WTC11 (cell line): ENCODE measurements at places on chromosomes 16 and 17. TPM values are rescaled to one million over a fixed set of nuclear protein-coding genes. Genes with fewer than 3 reads are reported as not detected.
A peak's percentile ranks its signal among the peaks of the same experiment; 100 is the strongest.

The GNGT2 gene
- 0.34 to 0.70 TPM (median 0.50 TPM) in 3 replicates for total RNA-seq

DNA sequence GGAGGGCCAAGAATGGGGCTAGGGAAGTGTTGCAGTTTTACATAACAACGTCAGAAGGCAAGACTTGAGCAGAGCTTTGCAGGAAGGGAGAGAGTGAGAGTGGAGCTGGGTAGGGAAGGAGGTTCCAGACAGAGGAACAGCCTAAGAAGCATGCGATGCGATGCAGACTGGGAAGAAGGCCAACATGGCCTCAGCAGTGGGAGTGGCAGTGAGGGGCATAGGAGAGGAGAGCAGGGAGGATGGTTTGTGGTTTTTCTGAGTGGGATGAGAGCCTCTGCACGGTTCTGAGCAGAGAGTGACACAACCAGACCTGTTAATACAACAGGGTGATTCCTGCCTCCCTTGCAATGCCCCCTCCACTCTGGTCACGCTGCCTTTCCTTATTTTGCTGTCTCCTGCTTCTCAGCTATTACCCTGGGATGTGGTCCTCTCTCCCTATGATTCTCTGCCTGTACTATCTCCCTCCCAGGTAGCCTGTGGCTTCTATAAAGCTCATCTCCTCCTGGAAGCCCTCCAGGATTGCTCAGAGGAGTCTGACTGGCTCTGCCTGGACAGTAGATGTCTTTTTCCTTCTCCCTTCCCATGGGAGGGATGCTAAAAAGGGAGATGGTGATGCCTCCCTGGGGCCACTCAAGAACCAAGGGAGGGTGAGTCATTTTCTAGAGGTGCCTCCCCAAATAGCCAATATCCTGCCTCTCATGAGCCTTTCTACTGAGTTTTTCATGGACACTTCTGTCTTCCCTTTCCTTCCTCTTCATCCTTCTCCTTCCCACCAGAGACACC, 38.7 kb upstream of the NGFR start:
- H3K4me1 ChIP-seq, result peaks cover 31% of the 10 kb centered on the region
- no peak overlapping the region for H3K4me3 ChIP-seq
- H3K27ac ChIP-seq, result peak overlapping the region; percentile 6; the same call in 1 of the 2 replicates

DNA sequence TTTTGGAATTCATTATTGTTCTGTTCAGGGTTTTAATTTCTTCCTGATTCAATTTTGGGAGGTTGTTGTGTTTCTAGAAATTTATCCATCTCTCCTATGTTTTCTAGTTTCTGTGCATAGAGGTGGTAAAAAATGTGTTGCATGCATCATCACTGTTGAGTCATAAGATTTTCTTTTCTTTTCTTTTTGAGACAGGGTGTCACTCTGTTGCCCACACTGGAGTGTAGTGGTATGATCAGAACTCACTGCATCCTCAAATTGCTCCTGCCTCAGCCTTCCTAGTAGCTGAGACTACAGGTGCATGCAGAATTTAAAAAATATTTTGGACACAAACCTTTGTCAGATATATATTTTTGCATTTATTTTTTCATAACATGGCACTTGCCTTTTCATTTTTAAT, 184.8 kb downstream of the BCAS3 start:
- no peak for DNase-seq
- no peaks in the 10 kb centered on the region for H3K4me1 ChIP-seq
- H3K27me3 ChIP-seq, result no peaks in the 10 kb centered on the region
- no peaks in the 10 kb centered on the region for H3K36me3 ChIP-seq

- peaks cover 5% of the 10 kb centered on the region; the same call in 1 of the 2 replicates for H3K36me3 ChIP-seq
- no peaks in the 10 kb centered on the region for H3K27me3 ChIP-seq
- no peak overlapping the region for H3K4me3 ChIP-seq
Observed at GRCh38 chr17:61247439-61247838, 152.2 kb upstream of the TBX2 start.

GRCh38 chr17:34981538-34982241, 1.4 kb downstream of the LIG3 start:
- no peaks in the 10 kb centered on the region for H3K27me3 ChIP-seq
- peaks cover 26% of the 10 kb centered on the region for H3K4me1 ChIP-seq
- H3K36me3 ChIP-seq, result peaks cover 36% of the 10 kb centered on the region
- H3K4me3 ChIP-seq, result peak overlapping the region; percentile 92

DNA sequence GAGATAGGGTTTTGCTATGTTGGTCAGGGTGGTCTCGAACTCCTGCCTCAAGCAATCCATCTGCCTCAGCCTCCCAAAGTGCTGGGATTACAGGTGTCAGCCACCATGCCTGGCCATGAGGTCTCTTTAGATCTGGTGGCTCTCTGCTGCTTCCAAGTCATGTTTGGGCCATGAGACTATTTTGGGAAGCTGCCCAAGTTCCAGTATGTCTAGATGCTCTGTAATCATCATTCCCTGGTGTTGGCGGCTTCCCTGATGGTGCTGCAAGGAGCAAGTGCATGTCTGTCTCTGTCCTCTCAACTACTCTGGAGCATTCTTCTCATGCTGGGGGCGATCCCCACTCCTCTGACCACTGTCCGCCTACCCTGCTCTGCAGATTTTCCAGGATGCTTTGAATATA, 6.4 kb upstream of the ODF4 start:
- no peaks in the 10 kb centered on the region for H3K36me3 ChIP-seq
- H3K27ac ChIP-seq, result no peak overlapping the region

DNA sequence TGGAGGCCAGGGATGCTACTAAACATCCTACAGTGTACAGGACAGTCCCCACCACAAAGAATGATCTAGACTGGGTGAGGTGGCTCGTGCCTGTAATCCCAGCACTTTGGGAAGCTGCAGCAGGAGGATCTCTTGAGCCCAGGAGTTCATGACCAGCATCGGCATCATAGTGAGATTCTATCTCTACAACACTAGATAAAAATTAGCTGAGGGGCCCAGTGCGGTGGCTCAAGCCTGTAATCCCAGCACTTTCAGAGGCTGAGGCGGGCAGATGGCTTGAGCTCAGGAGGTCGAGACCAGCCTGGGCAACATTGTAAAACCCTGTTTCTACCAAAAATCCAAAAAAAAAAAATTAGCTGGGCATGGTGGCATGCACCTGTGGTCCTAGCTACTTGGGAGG, 5.4 kb upstream of the ZNF500 start:
- no peak for DNase-seq
- H3K27ac ChIP-seq, result no peak overlapping the region
- H3K27me3 ChIP-seq, result no peaks in the 10 kb centered on the region
- no peaks in the 10 kb centered on the region for H3K36me3 ChIP-seq
- H3K4me3 ChIP-seq, result no peak overlapping the region
